Cerebellum (tissue), 4 donors: ENCODE measurements at places on chromosomes 12 and 14.

DNA sequence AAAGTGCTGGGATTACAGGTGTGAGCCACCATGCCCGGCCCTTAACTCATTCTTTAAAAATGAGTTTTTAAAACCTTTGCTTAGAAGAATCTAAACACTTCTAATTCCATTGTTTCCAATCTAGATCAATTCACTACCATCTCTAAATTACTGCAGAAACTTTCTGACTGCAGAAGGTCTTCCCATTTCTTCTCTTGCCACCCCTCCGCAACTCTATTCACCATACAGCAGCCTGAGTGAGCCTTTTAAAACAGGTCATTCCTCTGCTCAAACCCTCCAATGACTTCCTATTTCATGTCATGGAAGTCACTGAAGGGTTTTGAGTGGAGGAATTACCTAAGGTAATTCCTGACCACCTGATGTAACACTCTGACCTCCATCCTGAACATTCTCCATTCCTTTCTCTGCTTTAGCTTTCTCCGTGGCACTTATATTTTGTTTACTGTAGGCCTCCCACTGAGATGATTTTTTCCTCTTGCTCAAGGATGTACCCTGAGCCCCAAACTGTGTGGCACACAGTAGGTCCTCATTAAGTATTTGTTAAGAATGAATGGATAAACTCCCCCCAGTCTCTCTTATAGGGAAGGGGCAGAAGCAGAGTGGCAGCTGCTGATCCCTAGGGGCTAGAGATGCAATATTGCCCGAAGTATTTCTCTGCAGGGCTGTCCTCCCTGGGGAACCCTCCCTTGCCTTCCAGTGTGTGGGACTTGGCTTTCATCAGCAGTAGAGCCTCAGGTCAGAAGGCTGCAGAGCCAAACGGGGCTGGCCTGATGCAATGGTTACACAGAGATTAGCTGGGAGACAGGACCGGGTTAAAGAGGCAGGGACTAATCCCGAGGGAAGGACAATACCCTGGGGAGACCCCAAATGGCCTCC lies 1.2 kb downstream of the DDIT3 start:
- no peak for DNase-seq

DNA sequence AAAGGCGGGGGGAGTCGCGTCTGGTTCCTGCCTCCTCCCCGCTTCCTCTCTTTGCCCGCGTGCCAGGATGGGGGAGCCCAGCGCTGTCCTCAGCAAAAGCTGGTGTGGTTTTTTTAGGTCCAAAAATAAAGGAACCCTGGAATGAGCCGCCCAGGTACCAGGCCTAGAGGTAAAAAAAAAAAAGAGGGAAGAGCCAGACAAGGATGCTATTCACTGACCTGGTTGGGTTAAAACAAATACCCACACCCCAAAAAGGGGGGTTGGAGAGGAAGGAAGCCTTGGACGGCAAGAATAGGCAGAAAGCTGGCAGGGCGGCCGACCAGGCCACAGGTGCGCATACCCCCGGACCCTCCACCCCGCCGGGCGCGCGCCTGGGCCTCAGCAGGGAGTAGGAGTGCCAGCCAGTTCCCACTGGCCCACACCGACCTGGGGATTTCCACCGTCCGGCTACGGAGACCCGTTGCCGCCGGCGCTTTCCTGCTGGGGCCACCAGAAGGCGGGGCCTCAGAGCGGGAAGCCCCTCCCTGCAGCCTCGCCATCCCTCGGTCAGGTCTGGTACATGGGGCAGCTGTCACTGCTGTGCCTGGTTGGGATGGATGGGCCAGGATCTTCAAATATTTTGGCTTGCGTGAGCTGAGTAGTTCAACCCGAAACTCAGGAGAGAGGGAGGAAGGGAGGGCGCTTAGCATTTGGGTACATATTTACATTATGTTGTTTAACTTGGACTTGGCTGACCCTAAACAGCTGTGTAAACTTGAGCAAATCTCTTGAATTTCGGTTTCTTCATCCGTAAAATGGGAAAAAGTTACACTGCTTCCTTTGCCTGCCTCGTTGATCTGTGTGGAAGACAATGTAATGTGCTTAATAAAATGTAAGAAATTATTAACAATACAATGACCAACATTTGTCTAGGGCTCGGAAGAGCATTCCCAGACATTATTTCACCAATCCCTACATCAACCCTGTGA lies 5.4 kb upstream of the IRF2BPL start:
- peak; percentile 79 for DNase-seq

DNA sequence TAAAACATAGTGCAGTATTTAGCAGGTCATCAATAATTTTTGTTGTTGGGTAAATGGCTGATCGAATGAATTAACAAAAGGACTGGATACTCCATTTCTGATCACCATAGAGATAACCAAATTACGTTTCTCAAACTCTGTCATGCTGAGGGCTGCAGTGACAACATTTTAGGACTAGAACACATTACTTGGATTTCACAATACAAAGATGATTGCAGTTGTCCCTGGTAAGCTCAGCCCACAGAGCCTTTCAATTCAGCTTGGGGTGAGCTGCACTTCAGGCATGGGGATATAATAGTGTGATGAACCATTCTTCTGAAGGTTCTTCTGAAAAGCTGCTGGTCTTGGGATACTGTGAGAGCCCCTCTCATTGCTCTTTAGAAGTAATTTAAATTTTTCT lies 74.3 kb downstream of the FAR2 start:
- DNase-seq, result no peak

DNA sequence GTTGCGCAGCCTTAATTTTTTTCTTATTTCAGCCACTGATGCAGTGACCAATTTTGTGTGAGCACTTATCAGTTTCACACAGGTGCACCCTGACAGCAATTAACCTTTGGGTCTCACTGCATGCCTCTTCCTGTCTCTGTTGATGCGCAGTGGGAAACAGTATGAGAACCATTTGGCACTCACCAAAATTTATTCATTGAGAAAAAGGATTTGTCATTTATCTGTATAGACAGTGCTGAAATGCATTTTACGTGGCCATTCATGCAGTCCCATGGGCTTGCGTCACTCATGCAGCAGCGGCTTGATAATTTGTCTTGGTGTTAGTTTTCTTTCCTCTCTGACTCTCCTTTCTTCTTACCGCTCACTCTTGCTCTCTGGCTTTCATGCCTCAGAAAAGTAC lies 157.5 kb downstream of the C12orf75 start:
- no peak for DNase-seq

DNA sequence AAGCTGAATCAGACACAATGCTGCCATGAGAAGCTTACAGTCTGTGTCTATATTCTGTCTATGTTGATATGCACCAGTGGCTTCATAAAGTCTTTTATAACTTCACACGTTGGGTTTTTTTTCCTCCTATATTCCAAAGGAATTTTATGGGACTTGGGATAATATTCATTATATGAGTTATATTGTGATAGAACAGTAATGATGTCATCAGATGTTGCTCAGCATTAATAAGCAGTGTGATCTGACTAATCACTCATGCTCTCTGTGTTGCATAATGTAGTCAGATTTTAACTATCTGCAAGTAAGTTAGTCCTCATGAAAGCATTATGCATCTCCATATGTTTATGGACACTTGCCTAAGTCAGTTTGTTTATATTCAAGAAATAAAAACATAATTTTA lies 159.6 kb downstream of the PLCZ1 start:
- no peak for DNase-seq

DNA sequence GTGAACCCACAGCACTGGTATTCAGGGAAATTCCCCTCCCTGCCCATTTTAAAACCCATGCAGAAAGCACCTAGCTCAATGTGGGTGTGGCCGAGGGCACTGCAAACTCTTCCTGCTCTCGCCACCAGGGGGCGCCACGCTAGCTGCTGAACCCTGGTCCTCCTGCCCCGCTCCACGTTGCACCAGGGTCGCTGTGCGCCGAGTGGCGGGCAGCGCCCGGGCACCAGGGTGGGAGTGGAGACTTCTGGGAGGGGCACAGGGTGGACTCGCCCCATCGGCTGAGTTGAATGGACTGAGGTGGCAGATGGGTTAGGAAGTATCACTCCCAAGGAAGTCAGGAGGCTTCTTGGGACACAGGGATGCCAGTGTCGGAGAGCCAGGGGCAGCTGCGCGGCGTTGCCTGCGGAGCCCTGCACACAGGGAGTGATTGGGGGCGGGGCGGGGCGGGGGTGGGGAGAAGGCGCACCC lies 48.1 kb upstream of the BCL11B start:
- no peak for DNase-seq

DNA sequence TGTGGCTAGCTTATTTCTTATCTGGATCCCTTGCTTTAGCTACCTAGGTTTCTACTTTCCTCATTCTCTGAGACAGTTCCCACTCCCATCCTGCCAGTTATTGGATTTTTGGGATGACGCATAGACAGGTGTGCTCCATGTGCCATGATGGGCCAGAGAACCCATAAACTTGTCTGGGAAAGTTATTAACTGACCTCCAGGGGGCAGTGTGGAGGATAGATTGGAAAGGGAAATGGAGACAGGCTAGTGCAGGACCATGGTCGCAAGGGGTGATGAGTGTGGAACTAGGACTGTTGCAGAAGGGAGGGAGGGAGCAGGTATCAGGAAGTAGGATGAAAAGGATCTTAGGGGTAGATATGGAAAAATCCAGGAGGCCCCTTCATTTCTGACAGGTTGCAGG lies 80.3 kb downstream of the ESRRB start:
- no peak for DNase-seq

DNA sequence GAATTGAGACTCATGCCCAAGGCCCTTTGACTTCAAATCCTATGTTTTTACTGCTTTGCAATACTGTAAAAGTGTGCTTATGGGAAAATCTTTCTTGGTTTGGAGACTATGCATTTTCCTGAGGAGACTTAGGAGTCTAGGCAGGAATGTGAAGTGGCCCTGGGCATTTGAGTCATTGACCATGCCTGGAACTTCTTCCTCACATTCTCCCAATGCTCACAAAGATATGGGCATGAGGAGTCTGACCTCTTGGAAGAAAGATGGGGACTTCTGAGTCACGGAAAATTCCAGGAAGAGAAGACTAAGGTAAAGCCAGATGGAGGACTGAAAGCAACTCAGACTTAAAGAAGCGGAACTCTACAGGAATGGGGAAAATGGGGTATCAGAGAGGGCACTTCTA lies 38.2 kb upstream of the ZNF641 start:
- DNase-seq, result no peak

GRCh38 chr12:20798554-20798953 lies 12.0 kb upstream of the SLCO1B3 start:
- peak; percentile 17 for DNase-seq

GRCh38 chr12:15852383-15852782 lies 29.8 kb upstream of the STRAP start:
- no peak for DNase-seq

DNA sequence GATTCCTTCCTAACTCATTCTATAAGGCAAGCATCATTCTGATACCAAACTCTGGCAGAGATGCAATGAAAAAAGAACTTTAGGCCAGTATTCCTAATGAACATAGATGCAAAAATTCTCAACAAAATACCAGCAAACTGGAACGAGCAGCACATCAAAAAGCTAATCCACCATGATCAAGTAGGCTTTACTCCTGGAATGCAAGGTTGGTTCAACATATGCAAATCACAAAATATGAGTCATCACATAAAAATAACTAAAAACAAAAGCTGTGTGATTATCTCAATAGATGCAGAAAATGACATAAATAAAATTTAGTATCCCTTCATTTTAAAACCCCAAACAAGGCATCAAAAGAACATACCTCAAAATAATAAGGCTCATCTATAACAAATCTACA lies 98.9 kb downstream of the ACSS3 start:
- DNase-seq, result no peak

DNA sequence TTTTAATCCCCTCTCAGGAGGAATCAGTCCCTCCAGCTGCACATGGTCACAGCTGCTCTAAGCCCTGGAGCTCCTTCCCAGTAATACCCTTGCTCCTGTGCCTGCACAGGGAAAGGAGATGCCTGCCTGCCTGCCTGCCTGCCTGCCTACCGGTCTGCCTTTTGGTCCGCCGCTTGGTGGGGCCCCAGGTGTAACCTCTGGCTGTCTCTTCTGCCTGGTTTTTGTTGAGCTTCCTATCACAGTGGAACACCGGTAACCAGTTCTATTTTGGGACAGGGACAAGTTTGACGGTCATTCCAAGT lies 99.8 kb downstream of the DAD1 start:
- no peak for DNase-seq

GRCh38 chr12:79083181-79083580 lies 218.6 kb downstream of the SYT1 start:
- no peak for DNase-seq

- DNase-seq, result peak; percentile 32
Measured at GRCh38 chr14:58812050-58812910, 174.5 kb downstream of the DACT1 start.

- DNase-seq, result no peak
Measured at GRCh38 chr12:13718271-13718670, 263.1 kb downstream of the GRIN2B start.

- DNase-seq, result no peak
Measured at GRCh38 chr14:39563361-39563760, 131.1 kb upstream of the FBXO33 start.

DNA sequence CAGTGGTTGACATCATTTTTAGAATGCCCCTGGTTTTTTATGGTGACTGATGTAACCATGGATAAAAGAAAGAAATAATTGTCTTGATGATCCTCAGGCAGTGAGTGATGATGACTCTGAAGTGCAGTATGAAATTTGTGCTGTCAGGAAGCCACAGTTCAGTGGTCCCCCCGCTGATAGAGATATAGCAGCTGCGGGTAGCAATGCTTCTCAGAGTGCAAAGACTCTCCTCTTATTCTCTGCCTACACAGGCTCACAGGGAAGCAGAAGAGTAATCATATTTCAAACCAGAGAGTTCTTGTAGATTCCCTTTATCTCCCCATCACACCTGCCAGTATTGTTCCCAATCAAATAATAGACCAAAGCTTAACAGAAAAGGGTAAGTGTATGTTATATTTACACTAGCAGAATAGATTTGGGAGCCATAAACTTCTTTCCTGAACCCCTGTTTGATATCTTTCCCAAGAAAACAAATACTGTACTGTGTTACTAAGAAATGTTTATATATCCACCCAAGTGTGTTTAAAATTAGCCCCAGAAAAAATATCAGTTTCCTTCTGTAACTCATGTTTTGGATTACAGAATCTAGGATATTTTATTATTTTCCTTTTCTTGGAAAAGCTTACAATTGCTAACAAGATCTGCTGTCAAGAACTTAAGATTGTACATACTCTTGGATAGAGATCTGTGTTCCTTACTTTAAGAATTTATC lies 1817.4 kb upstream of the FLRT2 start:
- no peak for DNase-seq

- DNase-seq, result no peak
Measured at GRCh38 chr12:45658020-45658419, 71.5 kb upstream of the ARID2 start.

DNA sequence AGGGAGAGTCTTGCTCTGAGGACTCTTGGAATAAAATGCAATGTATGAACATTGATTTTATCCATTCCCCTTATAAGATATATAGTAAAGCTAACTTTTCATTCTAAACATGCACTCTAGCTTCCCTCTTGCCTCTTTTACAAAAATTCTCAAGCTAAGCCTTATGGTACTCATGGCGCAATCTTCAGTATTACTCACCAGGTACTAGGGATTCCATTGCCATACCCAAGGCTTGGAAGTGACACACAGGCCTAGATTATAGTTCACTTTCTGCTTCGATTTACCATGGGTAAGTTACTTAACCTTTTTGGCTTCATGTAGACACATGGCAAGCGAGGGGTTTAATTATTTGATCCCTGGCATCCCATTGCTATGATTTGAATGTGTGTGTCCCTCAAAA lies 331.5 kb downstream of the LRIG3 start:
- no peak for DNase-seq
